ENCODE measurements at places on chromosomes 5 and 9.

- DNase-seq: no peak
Observed at GRCh38 chr5:93072831-93073459, 508.1 kb downstream of the NR2F1-AS1 start.

- DNase-seq: no peak
Observed at GRCh38 chr9:98117984-98118639, 910 bp downstream of the TRIM14 start.

DNA sequence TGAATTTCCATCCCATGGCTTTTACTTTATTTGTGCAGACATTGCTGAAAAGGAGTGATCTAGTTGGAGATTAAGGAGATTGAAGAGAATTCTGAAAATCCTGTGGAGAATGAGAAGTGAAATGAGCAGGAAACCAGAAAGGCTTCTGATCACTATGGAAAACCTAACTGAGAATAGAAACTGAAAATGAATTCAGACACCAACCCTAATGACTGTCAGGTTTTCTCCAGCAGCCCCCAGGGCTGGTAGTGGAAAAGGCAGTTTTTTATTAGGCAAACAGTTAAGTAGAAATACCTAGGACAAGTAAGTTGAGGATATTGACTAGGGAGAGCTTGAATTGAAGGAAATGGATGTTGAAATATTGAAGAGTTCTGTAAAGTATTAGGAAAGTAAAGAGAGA is 14.7 kb upstream of the ARRDC3 start:
- no peak for DNase-seq

- peak; percentile 72 for DNase-seq
Observed at GRCh38 chr5:88889189-88890069, 6.4 kb upstream of the MEF2C start.

DNA sequence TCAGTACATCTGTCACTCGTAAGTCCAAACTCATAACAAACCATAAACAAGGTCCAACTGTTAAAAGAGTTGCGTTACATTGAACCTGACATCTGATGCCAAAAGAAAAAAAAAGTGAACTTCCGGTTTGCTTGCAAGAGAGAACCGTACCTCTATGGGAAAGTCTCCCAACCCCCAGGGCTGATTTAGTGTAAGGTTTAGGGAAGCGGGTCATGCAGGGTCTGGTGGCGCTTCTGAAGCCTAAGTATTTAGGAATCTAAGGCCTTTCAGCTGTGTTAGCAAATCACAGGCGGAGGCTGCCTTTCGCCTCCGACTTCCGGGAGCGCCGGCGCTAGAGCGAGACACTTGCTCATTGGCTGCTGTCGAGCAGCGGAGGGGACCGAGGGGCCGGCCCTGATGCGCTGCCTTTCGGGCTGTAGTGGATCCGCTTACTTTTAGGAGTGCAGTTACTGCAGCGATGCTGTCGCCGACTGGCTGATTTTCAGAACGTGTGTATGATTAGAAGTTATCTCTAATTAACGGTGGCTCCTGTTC is 12.0 kb upstream of the GNPDA1 start:
- DNase-seq: peak; percentile 92

DNA sequence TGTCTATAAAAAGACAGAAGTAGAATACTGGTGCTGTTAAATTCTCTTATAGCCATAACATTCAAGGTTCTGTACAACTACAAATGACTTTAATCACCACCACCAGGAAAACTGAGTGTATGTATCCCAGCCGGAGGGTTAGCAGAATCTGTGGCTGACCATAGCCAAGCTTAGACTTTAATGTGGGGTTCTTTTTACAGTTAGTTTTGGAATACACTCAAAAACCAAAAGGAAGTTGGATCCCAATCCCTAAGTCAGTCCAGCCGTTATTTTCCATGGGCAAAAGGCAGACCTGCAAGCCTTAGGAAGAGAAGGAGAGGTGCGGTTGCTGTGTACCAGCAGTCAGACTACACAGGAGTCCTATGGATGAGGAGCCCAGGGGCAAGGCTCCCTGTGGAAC is 179.8 kb downstream of the ENC1 start:
- no peak for DNase-seq

DNA sequence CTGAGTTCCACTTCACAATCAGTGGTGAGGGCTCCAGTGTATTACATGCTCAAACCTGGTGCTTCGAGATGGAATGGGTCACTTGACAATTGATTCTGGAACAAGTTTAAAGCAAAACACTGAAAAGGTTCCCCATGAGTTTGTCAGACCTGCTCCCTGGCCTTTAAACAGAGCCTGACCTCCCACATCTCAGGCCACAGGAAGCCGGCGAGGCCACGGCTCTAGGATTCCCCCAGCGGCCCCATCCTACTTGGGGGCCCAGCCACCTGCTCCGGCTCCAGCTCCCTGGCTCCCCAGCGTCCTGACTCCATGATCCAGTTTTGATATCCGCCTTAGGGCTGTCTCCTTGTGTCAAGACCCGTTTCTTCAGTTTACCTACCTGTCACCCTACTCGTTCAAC is 62.0 kb downstream of the TTLL11 start:
- no peak for DNase-seq

All from right atrium auricular region (tissue), 2 donors.